ENCODE measurements at places on chromosomes 5 and 9.

DNA sequence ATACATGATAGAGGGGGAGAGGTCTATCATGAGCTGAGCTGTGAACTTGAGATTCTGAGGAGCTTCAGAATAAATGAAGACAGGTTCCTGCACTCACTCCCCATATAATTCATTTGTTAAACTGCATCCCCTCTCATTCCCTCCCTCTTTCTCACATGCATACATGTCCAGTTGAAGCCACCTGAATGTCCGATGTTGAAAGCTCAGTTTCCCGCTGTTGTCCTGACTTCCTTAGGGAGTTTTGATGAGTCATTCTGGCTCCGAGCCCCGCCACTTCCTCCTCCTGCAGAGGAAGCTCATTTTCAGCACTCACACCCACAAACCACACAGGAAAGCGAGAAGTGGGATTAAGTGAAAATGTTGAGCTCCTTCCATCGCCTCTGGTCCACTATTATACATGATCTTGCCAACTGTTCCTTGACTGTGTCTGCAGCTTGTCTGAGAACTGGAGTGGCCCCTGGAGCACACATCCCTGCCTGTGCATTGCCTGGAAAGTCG, 121.2 kb downstream of the CEMIP2 start:
- no peak for DNase-seq

DNA sequence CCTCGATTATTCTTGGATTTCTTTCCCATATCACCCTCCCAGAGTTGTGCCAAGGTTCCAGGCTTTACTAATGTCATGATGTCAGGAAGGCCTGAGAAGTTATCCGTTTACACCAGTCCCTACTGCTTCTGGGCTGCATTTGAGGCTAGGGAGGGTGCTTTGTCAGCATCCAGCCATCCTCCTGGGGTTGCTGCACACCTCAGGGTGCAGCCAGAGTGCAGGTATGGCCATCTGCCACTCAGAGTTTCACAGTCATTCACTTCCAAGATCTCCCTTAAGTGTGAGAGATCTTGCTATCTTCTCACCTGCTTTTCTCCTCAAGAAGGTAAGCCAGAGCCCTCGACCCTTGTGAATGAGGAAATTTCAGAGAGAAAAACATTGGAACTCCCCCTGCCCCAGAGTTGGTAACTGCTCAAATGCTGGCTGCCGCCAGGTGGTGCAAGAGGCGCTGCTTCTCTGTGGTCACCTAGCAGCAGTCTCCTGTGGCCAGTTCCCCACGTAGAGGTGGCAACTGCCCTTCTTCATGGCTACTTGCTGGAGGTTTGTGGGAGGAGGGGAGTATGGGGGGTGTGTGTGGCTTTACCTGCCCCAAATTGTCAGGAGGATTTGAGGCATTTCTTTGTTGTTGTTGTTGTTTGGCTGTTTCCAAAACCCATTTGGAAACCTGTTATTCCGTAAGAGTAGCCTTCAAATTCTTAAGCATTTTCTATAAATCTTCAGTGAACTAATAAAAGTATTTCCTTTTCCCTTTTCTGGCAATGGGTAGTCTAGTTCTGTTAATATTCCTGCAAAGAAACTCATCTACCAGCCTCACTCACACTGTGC, 259.6 kb upstream of the DMRT1 start:
- no peak for DNase-seq

DNA sequence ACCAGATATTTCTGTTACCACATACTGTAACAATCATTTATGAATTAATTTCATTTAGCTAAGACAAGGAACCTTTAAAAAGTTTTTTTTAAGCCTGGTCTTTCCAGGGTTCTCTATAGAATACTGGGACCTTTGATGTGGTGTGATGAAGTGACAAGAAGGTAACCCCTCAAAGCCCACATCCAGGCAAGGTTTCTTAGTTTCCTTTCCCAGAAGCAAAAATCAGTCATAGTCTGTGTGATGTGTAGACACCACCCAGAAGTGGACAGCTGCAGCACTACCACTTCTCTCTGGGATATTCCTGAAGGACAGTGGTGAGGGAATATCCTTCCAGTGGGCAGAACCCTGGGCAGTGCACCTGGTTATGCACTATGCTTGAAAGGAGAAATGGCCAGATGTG, 115.6 kb downstream of the TTC39B start:
- DNase-seq, result no peak

DNA sequence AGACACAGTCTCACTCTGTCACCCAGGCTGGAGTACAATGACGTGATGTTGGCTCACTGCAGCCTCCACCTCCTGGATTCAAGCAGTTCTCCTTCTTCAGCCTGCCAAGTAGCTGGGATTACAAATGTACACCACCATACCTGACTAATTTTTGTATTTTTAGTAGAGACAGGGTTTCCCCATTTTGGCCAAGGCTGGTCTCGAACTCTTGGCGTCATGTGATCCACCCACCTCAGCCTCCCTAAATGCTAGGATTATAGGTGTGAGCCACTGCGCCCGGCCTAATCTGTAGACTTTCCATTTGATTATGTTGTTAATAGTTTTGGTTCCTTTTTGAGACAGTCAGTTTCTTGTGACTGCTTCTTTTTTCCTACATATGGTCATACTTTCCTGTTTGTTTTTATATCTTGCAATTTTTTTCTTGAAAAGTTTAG, 31.0 kb downstream of the MTREX start:
- DNase-seq, result no peak

DNA sequence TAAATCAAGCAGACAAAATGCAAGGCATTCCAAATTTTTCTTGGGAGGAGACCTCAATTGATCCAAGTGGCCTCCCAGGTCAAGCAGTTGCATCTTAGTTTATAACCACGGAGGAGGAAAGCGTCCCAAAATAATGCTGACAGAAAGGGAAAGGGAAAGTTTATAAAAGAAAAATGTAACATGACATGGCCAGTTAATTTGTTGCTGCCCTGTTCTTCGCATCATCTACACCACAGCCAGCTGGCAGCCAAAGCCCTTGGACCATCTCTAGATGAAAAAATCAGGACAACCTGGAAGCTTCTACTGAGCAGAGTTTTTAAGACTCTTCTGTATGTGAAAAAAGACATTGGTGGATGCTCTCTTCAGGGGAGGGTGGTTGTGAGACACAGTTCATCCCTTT, 128.8 kb upstream of the FBXL7 start:
- DNase-seq, result no peak

GRCh38 chr5:159053216-159053615, 46.5 kb downstream of the EBF1 start:
- no peak for DNase-seq

DNA sequence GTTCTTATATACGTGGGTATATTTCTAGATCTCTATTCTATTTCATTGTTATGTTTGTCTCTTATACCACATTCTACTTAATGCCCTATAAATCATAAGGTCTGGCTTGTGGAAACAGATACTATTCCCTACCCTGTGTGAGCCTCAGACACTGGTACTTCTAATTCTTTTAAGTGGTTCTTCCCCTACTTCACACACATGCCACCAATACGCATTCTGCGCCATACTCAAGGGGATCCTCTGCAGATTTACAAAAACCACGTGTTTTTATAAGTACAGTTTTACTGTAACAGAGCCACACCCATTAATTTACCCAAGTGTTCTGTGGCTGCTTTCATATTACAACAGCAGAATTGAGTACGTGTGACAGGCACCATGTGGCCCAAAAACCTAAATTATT, 195.6 kb downstream of the SAXO1 start:
- no peak for DNase-seq

- DNase-seq, result no peak
These were observed 161.6 kb upstream of the PANK3 start for GRCh38 chr5:168740811-168741213.

- DNase-seq, result no peak
These were observed 3.1 kb upstream of the STOM start for GRCh38 chr9:121373011-121373729.

GRCh38 chr9:17230646-17231045, 95.8 kb downstream of the CNTLN start:
- no peak for DNase-seq

- no peak for DNase-seq
These were observed 108.6 kb downstream of the ACER2 start for GRCh38 chr9:19517202-19517942.

- no peak for DNase-seq
These were observed 17.1 kb downstream of the LRRC8A start for GRCh38 chr9:128898845-128899565.

GRCh38 chr9:4555236-4555635, 65.0 kb downstream of the SLC1A1 start:
- no peak for DNase-seq

GRCh38 chr9:136085815-136086212, 9.3 kb downstream of the NACC2 start:
- no peak for DNase-seq

Measured in stimulated activated CD8-positive, alpha-beta memory T cell treated with anti-CD3 and anti-CD28 coated beads, Interleukin-2, amount 100 ng/mL, for 1 hour (primary cell).